ENCODE measurements at places on chromosomes 11 and 22.

DNA sequence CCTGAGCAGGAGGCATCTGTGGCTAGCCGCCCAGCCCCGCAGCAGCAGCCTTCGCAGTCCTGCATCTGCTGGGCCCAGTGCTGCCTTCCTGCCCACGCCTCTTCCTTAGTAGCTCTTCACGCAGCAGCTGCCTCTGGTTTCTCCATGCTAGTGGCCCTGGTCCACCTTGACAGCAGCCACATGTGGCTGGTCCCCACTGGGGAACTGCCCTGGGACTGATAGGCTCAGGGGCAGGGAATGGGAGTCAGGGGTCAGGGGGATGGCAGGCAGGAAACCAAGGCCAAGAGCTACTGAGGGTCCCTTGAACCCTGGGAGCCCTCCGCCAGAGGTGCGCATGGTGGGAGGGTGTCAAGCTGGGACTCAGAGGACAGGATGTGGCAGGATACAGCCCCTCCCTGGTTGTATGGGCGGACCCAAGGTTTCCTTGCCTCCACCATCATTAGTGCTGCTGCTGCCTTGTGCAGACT is 99.4 kb upstream of the PITPNB start:
- no peak for DNase-seq

GRCh38 chr11:17208257-17208999 is 642 bp upstream of the PIK3C2A start:
- no peak for DNase-seq

DNA sequence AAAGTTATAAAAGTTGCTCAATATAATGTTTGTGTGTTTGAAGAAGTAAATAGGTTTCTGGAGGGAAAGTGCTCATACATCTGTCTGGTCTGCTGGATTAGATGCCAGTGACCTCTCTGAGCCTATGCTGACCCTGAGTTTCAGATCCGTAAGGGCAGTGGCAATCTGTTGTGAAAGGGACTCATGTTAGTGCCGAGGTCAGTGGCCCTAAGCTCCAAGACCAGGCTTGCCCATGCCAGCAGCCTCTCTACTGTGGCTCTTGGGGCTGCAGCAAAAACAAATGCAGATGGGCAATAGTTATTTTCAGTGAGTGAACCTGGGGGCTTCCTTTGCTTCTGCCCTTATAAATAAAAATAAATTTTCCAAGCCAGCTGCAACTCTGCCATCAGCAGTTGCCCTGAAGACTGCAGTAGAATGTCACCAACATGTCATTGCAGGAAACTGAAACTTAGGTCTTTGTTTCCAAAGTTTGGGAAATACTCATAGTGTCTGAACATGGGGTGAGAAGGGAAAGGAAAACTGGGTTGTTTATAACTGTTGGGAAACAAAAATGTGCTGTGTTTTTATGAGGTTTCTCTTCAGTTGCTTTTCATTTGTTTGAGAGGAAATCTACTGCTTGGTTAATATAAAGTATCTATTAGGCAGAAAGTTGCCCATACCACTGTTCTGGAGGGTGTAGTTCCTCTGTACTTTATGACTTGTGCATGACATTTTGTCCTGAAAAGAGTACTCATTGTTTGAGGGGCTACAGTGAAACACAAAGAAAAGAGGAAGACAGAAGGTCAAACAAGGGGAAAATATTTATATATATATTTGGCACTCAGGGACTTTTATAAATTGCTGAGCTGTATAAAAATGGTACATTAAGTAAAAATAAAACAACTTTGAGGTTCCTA is 9.5 kb upstream of the MS4A4E start:
- DNase-seq: no peak

DNA sequence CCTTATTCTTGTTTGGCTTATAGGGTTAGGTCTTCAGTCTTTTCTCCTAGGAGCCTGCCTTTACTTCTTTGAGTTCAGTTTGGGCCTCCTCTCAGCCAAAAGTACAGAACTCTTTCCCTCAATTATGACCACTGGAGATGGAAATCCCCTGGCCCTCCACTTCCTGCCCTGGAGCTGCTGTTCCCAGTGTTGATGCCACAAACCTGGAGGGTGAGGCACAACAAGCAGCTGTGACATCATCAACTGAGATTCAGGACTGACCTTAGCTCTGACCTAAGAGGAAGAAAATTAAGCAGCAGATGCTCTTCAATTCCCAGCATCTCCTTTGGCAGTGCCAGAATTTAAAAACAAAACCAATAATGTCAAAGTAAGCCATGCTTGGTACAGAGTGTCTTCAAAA is 3.0 kb downstream of the ABTB2 start:
- DNase-seq: no peak

DNA sequence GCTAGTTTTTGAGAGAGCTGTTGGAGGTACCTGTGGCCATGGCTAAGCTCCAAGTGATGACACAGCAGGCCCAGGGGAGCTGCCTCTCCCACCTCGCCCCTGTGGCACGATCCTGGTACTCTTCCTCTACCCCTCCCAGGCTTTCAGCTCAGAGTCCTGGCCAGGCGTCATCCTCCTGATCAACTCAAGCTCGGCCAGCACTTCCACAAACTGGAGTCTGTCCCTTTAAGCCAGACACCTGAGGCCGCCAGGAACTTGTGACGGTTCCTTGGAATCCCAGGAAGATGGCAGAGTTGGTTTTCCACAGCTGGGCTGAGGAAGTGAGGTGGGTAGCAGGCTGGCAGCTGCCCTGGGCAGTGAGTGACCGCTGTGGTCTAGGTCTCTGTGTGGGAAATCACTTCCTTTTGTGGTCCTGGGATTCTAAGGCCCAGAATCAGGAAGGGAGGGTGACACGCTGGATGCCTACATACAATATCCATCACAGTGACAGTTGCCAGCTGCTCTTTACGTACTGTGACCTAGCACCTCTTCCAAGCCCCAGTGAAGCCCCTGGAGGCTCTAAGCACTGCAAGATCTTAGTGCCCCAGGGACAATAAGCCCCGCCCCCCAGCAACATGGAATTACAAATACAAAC is 3.2 kb upstream of the CST6 start:
- DNase-seq: no peak

- no peak for DNase-seq
Measured at GRCh38 chr11:78250099-78250498, 61.4 kb downstream of the USP35 start.

GRCh38 chr11:115217726-115218311 is 286.4 kb downstream of the CADM1 start:
- no peak for DNase-seq

GRCh38 chr11:58629857-58630256 is 7.4 kb downstream of the CNTF start:
- no peak for DNase-seq

- no peak for DNase-seq
Measured at GRCh38 chr11:88807349-88807748, 258.4 kb downstream of the GRM5 start.

GRCh38 chr11:115924744-115925567 is 420.7 kb upstream of the CADM1 start:
- no peak for DNase-seq

DNA sequence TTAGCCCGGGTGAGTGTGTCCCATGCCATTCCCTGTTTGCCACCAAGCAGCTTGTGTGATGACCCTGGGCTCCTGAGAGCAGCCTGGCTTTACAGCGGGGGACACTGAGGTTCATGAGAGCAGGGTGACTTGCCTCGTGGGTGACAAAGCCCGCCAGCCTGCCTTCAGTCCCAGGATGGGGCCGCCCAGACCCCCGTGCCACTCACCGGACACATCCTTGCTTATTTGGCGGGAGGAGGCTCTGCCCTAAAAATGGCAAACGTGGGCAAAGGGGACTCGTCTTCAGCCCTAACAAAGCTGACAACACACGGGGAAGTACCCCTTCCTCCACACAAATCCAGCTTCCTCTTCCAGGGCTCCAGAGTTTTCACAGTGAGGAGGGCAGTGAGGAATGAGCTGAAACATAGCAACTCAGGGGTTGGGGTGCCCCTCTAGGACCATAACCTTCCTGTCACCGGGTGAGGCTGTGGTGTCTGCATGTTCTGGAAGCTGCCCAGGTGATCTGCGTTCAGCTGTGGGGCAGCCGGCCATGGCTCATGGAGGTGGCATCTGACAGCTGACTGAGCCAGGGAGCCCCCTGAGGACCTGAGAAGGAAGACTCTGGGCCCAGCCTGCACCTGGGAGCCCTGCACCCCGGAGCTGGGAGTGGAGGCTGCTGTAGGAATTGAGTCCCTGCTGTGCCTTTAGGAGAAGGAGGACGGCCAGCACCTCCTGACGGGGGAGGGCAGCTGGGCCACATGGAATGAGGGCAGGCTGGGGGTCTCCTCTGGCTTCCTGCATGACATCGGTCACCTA is 16.7 kb downstream of the RIBC2 start:
- no peak for DNase-seq

- DNase-seq: no peak
Measured at GRCh38 chr22:33270596-33270995, 212.4 kb upstream of the SYN3 start.

GRCh38 chr22:46542011-46542985 is 4.9 kb upstream of the CELSR1 start:
- peak; percentile 50 for DNase-seq

DNA sequence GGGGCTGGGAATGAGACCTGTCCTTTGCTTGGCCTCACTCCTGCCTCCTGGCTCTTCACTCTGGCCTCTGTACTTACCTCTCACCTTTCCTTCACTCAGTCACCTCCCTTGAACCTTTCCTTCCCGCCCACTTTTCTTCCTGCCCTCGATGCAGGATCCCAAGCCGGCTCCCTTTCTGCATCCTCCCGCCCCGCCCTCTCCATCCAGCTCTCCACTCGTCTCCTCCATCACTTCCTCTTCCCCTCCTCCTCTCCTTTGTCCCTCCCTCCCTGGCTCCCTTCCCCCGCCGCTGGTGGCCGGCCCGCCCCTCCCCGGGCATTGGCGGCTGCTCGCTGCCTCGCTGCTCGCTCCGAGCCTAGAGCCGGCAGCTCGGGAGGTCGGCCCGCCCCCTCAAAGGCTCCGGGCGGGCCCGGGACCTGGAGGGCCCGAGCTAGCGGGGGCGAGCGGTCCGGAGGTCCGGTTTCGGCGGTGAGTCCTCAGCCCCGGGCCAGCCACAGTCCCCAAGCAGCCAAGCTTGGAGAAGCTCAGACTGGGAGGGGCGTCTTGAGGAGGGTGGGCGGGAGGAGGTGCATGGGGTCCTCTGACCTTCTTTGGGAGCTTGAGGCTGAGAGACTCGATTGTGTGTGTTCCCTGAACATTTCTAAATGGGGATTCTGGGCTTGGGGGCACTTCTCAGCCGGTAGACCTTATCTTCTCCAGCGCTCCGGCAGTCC is 13.8 kb downstream of the PHLDB1 start:
- DNase-seq: no peak

- no peak for DNase-seq
Measured at GRCh38 chr22:47011131-47011858, 248.8 kb downstream of the TBC1D22A start.

GRCh38 chr11:2888266-2888968 is 2.8 kb upstream of the CDKN1C start:
- peak; percentile 52 for DNase-seq

DNA sequence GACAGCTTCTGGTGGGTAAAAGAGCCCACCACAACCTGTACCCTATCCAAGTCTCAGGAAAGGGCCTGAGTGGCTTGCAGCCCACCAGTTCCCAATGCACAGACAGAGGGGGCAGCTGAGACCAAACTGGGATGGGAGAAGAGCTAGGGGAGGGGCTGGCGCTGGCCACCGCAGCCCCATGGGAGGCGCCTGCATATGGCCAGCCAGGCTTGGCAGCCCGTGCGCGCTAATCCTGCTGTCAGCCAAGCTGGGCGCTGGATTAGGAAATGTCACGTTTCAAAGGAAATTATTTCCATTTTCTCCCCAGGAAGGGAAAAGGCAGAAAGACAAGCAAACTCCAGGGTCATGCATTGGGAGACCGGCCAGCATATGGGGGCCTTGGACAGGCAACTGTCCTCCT is 236.8 kb downstream of the BUD13 start:
- no peak for DNase-seq

DNA sequence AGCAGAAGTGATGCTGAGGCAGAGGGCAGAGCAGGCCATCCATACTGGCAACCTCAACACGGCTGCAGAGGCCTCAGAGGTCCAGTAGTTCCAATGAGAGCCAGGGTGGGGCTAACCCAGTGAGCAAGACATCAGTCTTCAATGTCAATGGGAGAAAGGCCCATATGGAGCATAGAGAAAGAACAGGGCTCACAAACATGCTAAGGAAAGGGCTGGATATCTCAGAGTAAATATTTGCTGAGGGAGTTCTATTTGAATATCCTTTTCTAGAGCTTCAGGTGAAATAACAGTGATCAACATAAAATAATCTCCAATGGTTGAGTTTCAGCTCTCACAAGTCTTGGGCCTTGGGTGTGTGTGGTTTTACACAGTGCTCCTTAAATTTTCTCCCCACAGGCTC is 50.8 kb upstream of the CCDC90B start:
- DNase-seq: no peak

- DNase-seq: no peak
Measured at GRCh38 chr11:46612326-46612725, 4.7 kb downstream of the HARBI1 start.

DNA sequence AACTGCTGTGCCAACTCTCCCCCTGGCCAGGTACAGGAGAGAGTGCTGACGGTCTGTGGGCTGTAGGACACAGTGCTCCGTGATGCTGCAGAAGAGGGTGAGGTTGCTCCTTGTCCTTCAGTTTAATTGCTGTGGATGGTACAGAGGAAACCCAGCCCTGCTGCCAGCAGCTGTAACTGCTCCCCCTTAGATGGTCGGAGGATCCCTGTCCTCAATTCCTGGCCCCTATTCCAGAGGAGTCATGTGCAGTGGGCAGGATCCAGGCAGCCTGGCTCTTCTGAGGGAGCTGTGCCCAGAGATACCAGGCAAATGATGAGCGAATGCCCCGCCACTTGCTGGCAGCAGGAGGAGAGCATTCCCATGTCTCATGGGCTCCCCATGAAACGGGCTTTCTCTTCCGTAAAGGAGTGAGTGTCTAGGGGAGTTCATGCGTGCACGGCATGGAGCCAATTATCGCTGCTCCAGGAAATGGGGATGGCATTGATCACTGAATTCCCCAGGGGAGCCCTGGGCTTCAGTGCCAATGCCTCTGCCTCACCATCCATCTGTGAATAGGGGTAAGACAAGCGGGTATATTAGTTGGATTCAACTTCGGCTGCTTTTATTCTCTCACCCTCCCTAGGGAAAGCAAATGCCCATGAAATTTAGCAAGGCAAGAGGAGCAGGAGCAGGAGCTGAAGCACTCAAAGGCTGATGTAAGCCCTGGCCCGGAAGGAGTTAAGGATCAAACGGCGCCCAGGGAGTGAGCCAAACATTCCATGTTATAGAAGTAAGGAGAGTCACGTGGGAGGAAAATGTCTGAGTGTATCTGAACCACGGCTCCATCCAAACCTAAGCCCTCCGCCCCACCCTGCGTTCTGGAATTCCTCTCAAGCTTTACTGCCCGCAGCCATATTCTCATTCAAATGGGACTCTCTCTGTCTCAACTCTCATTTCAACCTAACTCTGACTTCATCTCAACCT is 51.0 kb upstream of the CSNK2A3 start:
- no peak for DNase-seq

All from activated gamma-delta T cell (primary cell).